Activated CD8-positive, alpha-beta memory T cell treated with anti-CD3 and anti-CD28 coated beads for 1 hour (primary cell): ENCODE measurements at places on chromosomes 3 and 15.

- DNase-seq = no peak
These were observed 35.4 kb downstream of the BCL2L10 start for GRCh38 chr15:52076889-52077781.

GRCh38 chr3:134087060-134087974 lies 57.6 kb upstream of the SLCO2A1 start:
- DNase-seq = no peak

GRCh38 chr3:16884748-16885592 lies at the start of gene PLCL2:
TSS of gene PLCL2 (plus strand) at chr3:16884955. CDS start at chr3:16885040, 85 bp downstream.
- DNase-seq = peak; percentile 59

DNA sequence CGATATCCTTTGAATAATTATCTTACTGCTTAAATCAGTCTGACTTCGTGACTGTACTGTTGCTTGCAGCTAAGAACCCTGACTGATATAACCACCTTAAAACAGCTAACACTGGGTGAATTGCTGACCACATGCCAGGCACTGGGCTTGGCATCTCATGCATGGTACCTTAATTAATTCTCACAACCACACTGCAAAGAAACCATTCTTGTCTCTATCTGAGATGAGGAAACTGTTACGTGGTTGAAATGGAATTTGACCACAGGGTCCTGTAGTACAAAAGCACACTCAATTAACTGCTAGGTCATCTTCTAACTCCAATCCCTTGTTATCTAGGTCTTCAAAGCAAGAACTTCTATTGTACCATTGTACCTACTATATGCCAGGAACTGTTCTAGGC lies 92.7 kb upstream of the PRICKLE2 start:
- DNase-seq = no peak

DNA sequence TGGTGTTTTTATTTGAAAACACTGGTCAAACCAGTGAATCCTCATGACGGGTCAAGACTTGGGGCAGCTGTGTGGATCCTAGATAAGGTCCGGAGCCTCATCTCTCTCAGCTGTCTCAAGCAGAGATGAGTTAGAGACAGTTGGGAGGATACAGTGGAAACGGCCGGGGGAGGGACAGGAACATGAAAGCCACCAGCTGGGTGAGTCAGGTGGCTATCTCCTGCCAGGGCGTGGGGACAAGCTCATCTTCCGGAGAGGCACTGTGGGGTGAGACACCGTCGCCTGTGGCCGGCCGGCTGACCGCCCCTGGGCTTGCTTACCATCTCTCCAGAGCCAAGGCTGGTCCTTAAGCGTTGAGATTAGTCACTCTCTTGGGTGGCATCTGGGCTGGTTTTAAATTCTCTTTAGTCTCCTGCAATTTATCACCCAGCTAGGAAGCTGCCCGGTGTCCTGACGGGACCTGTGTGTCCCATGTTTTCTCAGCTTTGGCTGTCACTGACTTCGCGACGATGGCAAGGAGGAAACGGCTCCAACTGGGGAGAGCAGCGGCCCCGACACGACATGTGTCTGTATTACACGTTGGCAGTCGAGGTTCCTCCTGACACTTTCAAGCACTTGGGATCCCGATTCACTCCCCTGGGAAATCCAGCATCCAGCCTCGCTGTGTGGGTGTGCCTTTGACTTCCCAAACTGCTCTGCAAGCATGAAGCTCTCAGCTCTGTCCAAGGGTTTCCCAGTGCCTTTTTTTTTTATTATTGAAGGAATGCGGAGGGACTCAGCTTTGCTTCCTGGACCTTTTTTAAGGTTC lies 7.5 kb downstream of the ST8SIA2 start:
- no peak for DNase-seq

GRCh38 chr3:87161013-87161412 lies 66.1 kb upstream of the CHMP2B start:
- no peak for DNase-seq

DNA sequence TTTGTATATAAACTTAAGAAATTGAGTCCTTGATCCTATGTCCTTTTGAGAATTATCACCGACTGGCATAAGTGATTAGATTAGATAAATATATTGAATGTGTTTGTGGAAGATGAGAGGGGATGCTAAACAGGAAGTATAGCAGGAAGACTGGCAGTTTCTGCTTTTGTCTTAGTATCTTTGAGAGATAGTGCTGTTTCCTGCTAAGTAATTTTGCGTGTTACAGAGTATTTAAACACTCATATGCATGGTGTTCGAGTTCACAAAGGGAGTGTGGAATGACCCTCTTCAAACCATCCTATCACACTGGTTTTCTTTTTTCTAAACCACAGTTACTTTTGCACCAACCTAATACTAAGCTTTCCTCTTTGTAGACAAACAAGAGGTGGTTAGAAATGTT lies 106.0 kb downstream of the KLHL25 start:
- no peak for DNase-seq

- no peak for DNase-seq
These were observed 32.9 kb upstream of the CTDSPL2 start for GRCh38 chr15:44394562-44394961.

DNA sequence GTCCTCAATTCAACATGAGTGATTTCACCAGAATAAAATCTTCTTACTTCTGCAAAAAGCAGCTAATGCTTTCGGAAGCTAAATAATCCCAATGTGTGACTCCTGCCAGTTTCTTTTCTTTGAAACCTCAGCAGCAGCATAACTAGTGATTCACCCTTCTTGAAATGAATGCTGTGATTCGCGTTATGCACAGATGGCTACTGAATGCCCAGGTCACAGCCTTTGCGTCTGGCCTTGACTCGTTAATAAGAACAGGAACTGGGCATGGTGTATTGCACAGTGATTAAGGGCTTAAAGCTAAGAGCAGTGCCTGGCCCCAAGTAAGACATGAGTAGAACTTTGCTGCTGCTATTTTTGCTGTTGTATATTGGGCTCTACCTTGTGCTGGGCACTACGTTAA lies 19.0 kb downstream of the CGNL1 start:
- no peak for DNase-seq

DNA sequence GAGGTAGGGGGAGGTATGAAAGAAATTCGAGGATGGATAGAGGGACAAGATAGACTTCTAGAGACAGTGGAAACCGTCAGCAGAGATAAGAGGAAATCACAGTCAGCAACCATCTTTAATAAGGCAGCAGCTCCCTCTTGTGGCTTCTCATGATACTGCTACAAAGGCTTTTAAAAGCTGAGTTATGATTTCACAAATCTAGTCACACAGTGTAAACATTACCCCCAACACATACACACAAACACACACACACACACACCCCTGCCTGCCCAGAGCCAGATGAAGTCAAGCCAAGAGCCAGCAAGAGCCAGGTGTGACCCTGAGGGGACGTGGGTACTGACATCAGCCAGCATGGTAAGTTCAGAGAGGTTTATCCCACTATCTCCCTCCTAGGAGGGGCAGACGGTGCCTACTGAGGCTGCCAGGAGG lies 18.9 kb upstream of the TGM5 start:
- peak; percentile 8 for DNase-seq

GRCh38 chr3:9583371-9583770 lies 29.7 kb upstream of the LHFPL4 start:
- no peak for DNase-seq

DNA sequence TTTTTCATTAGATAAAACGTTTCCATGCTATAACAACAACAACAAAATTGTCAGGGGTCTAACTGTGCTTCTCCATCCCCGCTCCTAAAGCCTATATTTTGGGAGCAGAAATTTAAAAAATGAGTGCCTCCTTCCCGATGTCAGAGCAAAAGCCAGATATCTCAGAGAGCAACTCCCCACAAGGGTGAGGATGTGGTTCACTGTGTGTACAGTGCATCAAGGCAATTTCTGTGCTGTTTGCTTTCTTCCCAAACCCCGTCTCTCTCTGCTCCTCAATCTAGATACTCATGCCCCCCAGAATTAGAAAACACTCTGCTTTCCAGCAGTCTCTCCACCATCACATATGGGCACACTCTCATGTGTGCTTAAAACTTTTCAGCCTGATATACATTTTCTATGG lies 76.7 kb upstream of the MBNL1 start:
- DNase-seq = no peak
